ENCODE measurements at places on chromosomes 2 and 18.

DNA sequence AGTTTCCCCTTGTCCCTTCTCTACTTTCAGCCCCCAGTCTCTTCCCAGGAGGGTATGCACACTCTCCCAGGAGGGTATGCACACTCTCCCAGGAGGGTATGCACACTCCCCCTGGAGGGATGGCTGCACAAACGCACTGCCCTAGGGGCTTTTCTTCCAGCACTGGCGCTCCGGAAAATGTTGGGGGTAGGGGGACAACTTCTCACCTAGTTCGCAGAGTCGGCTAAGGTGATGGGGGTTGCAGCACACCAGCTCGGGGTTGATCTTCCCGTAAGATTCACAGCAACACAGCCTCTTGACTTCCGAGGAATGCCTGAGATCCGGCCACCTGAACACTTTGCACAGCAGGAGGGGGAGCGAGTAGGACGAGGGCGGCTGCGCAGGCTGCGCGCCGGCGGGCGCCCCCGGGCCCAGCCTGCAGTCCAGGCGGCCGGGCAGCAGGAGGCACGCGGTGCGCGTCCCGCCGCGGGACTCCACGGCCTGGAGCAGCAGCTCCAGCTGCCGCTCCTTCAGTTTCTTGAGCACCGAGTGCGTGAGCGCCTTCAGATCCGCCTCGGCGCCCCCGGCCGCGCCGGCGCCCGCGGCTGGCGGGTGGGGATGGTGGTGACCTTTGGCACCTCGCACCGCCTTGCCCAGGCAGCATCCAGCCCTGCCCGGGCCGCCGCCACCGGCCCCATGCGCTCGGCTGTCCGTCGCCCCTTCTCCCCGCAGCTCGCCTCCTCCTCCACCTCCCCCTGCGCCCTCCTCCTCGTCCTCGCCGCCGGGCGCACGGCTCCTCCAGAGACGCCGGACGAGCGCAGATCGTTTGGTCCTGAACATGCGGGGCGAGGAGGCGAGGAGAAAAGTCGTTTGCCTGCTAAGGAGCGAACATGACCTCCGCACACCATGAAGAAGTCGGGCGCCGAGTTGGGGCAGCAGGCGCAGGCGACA is 894 bp downstream of the SMAD7 start:
- peak; percentile 73 for DNase-seq

DNA sequence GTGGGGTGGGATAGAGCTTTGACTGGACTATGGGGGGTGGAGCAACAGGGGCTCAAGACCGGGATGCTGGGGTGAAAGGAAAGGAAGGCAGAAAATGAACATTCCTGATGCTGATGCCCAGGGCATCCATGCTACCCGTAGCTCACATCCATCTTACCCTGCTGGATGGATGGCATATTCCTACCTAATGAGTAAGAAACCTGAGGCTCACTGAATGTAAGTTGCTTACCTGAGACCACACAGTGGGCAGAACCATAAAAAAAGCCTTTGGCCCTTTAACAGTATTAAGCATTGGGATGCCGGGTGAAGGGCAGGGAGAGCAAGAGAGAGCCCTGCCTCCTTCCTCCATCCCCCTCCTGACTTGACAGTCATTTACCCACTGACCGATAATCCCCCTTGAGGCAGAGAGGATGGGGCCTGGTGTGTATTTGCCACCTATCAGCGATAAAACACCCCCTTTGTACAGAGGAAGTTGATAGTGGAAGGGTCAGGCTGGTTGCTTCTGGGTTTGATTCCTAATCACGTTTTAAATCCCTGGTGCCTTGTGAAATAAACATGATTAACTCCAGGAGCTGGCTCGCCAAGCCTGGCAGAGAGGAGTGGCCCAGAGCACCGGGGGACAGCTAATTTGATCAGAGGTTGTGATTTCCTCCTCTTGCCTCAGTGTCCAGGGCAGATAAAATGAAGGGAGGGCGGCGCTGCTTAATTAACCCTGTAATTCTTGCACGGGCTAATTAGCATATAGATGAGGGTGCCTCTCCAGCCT is 105.9 kb upstream of the HS6ST1 start:
- no peak for DNase-seq

DNA sequence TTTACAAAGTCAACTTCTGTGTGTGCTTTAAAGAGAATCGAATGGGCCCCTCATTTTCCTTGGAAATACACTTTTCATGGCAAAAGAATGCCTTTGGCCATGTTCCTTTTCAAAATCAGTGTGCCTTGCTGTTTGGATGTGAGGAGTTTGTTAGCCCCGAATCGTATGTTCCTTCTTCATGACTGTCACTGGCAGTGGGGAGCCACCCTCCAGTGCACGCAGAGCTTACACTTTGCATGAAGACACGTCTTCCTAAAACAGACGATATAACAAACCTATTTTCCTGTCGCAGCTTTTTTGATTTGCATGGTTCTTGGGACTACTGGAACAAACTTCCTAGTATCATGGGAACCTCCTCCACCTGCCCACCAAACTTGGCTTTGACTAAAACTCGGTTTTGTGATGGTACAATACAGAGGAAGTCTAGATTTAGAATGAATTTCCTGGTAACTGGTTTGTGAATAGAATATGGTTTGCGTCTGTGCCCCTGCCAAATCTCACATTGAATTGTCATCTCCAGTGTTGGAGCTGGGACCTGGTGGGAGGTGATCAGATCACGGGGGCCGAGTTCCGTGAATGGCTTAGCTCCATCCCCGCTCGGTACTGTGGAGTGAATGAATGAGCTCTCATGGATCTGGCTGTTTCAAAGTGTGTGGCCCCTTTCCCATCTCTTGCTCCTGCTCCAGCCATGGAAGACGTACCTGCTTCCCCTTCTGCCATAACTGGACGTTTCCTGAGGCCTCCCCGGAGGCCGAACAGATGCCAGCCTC is 194.9 kb downstream of the TWIST2 start:
- DNase-seq: no peak

DNA sequence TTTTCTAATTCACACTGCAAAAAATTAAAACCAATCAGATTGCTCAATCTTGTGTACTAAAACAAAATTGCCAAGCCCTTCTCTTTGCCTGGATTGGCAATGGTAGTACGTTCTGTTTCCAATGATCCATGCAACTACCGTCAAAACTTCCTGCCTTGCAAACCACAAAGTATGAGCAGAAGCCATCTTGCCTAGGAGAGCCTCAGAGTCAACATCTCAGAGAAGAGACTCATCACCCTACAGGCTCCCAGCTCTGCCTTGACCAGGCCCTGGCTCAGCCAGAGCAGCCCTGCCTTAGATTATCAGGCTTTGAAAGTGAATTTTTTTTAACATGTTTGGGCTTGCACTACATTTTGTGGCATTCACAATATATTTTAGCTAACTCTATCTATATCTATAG is 574.1 kb downstream of the SATB2 start:
- DNase-seq: no peak

GRCh38 chr2:241563981-241564595 is 5.5 kb downstream of the BOK start:
- DNase-seq: no peak

DNA sequence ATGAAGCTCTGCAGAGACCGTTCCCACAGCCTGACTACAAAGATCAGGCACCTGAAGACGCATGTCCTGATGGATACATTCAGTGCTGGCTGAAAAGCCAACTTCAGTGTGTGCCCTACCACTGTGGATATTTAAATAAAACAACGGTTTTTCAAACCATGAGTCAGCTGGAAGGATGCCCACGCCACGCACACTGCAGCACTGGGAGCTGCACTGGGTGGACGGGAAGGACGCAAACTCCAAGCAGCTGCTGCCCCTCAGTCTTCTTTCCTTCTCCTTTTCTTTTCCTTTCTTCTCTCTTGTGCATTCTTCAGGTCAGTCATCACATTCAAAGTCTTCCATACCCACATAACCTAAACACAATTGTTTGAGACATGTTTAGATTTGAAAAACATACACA is 7.9 kb downstream of the TMEM18 start:
- DNase-seq: no peak

DNA sequence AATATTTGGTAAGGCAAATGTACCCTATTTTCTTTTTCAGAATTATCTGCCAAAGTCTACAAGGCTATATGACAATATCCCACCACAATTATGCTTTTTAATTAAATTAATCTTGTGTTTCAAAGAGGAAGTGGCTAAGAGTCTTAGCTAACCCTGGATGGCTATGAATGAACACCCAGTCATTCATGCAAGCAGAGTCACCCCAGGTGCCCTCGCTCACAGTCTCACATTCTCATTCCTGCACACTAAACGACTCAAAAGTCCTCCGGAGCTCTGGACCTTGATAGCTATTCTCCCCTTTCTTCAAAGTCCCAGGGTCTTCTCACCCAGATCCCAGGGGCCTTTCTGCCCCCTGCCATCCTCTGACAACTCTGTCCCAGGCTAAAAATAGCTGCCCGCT is 42.1 kb upstream of the MRPL19 start:
- DNase-seq: no peak
